ENCODE measurements at places on chromosomes 11 and 22.
A peak's percentile ranks its signal among the peaks of the same experiment; 100 is the strongest.

- DNase-seq: no peak
Observed at GRCh38 chr11:125224391-125225021, 60.0 kb downstream of the PKNOX2 start.

DNA sequence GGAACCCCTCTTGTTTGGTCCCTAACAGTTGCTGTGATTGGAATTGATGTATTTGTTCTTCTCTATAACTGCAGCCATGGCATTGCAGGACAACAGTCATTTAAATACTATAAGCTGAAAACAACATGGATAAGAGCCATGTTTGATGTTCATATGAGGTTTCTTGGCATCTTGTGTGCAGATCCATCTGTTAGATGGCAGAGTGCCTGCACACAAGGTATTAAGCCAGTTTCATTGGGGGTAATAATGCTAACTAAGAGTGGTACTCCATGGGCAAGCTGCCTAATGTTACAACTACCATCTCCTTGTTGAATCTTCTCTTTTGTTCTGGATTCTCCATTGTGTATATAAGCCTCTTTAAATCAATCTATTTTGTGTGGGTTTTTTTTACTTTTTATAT is 206.0 kb upstream of the CHORDC1 start:
- no peak for DNase-seq

- DNase-seq: no peak
Observed at GRCh38 chr22:45434981-45435380, 21.5 kb downstream of the RIBC2 start.

DNA sequence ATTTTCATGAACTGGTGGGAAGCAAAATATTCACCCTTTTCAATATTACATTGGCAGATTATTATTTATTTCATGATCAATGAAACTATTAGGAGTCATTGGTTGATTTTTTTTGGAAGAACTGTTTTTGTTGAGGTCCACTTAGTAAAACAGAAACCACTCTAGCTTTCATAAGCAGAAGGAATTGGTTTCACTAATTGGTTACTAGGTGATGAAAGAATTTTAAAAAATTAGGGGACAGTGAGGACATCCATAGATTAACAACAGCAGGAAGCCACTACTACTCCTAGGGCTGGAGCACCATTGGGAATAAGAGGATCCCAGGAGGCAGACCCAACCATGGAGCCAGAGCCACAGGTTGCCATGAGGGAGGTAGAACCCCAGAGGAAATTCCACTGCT is 74.4 kb upstream of the KCNA4 start:
- DNase-seq: no peak

DNA sequence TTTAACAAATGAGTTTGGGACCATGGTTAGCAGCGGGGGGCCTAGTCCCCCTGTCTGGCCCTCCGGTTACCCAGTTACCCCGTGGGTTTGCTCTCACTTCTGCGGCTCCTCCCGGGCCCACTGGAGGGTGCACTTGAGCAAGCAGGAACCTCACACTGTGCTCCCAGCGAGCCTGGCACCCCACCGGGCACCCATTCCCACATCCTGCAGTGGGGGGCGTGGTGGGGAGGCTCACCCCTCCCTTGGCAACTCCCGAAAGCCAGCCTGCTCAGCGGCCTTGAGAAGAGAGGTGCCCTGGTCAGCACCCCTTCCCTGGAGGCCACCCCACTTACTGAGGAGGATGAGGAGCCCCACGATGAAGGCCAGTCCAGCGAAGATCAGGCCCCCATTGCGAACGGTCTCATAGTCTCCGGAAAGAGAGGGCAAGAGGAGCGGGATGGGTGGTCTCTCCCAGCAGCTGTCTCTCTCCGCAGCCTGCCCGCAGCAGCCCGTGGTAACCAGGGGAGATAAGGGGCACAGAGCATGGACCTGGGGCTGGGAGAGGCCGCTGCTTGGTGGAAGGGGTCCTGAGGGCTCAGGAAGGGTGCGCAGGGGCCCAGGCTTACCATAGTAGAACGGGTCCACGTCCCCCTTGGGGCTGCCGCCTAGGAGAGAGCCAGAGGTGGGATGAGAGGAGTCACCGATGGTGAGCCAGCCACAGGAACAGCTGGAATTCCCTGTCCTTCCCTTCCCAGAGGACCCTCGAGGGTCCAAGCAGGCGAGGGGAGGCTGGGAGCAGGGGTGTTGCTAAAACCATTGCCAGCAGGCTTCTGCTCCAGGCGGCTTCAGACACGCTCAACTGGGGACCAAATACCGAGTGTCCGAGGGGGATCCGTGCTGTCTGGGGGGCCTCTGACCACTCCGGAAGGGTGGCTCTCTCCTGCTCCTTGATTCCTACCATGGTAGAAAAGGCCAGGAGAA is 2.2 kb downstream of the FXYD2 start:
- DNase-seq: peak; percentile 58

DNA sequence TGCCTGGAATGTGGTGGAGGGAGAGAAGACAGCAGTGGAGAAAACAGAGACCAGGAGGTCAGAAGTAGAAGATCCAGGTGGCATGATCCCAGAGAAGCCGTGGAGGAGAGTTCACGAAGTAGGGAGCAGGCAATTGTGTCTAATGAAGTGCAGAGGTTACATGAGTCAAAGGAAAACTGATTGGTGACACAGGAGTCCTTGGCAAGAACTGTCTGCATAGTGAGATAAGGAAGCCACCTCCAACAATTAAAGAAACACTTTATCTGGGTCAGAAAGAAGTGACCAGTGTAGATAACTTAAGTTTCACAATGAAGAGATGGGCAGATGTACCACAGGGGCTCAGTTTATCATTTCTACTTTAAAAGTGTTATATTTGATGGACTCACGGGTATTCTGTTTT is 57.0 kb upstream of the PTH start:
- DNase-seq: no peak

DNA sequence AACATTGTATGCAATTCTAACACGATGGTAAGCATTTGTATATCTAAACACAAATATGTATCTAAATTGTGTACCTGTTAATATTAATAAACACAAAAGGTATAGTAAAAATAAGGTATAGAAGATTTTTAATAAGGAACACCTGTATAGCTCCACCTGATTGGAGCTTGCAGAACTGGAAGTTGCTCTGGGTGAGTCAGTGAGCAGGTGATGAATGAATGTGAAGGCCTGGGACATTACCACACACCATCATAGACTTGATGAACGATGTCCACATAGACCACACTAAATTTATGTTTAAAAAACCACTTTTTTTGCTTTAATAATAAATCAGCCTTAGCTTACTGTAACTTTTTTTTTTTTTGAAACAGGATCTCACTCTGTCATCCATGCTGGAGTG is 97.6 kb upstream of the CLMP start:
- DNase-seq: no peak

DNA sequence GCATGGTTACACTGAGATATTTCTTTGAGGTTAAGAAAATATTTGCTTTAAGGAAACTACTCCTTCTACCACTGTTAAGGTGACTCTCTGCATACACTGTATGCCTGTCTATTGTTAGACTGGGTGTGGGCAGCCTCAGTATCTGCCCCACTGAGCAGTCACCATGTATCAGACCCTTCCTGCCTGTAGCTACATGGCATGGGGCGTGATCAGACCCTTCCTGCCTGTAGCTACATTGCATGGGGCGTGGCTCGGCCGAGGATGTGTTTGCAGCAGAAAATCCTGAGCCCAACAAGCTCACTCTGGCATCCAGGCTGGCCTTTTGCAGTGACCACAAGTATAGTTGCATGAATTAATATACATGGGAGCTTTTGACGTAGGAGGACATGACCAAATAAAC is 669.4 kb downstream of the OPCML start:
- DNase-seq: no peak

DNA sequence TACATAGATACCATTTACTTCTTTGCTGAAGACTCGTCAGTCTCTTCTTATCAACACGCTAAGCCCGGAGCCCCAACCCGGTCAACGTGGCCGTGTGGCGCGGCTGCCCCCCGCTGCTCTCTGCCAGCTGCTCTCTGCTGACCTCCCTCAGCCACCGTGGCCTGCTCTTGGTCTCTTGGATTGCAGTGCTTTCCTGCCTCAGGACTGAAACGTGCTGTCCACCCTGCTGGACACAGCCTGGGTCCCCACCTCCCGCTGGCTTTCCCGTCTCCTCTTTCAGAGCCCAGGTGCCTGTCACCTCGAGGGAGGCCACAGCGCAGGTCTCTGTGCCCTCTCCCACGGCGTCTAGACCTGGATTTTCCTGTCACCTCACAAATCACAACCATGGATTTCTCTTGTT is 388.1 kb upstream of the B3GAT1 start:
- DNase-seq: no peak

DNA sequence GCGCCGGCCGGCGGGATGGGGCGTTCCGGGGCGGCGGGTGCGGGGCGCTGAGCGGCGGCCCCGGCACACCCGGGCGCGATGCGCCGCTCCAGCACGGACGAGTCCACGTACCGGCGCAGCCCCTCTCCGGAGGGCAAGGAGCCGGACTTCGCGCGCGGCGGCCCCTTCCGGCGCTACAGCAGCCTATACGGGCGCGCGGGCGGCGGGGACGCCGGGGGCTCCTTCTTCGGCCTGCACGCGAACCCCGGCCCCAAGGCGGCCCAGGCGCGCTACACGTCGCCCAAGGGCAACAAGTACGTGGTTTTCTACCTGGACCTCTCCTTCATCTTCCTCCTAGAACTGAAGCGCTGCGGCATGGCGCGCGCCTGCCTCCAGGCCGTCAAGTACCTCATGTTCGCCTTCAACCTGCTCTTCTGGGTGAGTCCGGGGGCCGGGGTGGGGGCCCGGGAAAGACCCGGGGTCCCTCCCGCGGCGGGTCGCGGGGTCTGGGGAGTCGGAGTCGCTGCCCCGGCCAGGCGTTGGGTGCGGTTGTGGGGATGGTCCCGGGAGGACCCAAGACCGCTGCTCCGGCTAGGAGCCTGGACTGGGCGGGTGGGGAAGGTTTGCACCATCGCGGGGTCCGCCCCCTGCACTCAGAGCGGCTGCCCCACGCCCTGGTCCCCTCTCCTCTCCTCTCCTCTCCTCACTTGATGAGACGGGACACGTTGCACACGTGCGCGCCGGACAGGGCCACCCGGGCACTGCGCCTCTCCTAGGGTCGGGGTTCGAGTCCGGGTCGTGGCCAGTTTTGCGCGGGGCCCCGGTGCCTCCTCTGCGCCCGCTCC is 7.5 kb downstream of the TSPAN4 start:
- DNase-seq: no peak

GRCh38 chr11:117809236-117810055 is 12.4 kb upstream of the DSCAML1 start:
- DNase-seq: no peak

DNA sequence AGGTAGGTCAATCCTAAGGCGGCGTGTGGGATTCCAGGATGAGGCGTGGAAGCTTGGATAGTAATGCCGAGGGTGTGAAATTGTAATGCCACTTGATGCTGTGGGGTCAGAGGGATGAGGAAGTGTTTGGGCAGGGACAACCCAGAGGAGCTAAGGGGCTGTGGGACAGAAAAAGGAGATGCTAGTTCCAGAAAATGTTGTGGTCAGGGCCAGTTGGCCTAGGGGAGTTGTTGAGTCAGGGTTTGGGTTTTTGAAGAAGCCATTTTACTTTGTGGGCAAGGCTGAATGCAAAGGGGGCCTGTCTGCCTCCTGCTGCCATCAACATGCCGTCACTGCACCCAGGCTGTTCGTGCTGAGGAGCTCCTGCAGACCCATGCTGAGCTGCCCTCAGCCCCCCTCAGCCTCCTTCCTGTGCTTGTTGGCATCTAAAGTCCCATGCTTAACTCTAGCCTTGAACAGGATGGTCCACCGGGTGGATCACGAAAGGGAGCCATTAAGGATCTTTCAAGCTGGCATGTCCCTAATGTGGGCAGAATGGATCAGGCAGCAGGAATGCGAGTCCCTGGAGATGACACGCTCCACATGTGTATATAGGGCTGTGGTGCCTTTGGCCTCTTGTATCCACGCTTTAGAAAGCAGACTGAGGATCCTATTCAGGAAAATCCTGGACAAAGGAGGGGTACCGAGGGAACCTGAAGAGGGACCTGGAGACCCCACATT is 2.1 kb downstream of the C11orf16 start:
- no peak for DNase-seq

- DNase-seq: no peak
Observed at GRCh38 chr22:47589271-47590250, 827.1 kb downstream of the TBC1D22A start.

GRCh38 chr11:112836256-112836602 is 125.0 kb upstream of the NCAM1 start:
- no peak for DNase-seq

DNA sequence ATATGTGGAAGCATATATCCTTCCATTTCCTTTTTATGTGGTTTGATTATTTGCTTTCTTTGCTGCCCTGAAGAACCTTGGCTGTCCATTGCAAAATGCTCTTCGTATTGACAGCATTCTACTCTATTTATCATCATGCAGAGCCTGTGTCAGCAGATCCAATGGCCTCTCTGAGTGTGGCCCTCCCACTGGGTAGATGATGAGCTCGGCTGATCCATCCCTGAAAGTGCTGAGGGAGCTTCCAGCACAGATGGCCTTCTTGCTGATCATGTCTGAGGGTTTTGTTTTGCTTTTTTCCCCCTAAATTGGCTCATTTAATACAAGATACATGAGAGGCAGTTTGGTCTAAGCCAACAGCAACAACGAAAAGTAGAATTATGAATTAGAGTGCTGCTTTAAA is 181.0 kb downstream of the GRIA4 start:
- DNase-seq: no peak

DNA sequence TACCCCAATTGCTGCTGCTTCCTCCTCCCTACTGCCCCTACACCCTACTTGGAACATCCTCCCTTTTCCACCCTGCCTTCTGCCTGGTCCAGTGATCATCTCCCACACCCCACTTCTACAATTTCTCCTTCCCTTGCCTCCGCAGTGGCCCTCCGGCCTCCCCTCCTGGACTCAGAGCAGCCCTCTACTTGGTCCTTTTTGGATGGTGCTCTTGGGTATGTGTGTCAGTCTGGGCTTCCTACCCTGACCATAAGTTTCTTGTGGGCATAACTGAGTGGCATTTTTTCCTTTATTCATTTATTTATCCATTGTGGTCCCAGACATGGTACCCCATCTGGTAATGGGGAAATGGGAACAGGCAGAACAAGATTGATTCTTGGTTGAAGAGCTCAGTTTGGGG is 111.4 kb upstream of the NAV2 start:
- DNase-seq: no peak

- no peak for DNase-seq
Observed at GRCh38 chr11:7514099-7514591, 346 bp downstream of the PPFIBP2 start.
